ENCODE measurements at places on chromosomes 6 and 20.

GRCh38 chr6:170167657-170168159 lies 123.2 kb downstream of the DLL1 start:
- DNase-seq = no peak

GRCh38 chr6:141401168-141401567 lies 731.6 kb upstream of the GJE1 start:
- DNase-seq = no peak

DNA sequence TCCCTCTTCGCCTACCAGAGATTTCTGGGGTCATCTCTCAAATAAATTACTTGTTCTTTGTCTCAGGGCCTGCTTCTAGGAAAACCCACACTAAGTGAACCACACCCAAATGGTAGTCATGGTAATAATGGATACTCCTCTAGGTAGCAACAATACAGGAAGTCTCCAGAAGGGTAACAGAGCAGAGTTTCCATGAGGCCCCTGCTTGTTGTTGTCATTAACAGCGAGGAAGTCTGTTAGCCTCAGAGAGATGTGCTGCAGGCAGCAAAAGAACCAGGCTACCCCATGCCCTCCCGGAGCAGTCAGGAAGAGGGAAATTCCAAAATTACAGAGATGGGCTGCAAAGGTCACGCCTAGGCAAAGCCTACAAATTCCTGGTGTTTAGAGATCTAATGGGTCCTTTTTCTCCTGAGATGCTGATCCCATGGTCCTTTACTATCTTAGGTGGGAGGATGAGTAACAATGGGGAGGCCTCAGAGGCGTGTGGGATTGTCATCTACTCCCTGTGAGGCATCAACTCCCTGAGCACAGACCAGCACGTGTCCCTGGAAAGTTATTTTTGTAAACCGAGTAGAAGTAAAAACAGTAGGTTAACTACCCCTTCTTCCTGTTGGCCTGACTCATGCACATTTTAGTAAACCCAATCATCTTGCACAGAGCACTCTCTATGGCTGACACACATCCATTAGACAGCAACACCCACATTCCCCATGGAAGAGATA lies 10.1 kb downstream of the ISM1 start:
- no peak for DNase-seq

DNA sequence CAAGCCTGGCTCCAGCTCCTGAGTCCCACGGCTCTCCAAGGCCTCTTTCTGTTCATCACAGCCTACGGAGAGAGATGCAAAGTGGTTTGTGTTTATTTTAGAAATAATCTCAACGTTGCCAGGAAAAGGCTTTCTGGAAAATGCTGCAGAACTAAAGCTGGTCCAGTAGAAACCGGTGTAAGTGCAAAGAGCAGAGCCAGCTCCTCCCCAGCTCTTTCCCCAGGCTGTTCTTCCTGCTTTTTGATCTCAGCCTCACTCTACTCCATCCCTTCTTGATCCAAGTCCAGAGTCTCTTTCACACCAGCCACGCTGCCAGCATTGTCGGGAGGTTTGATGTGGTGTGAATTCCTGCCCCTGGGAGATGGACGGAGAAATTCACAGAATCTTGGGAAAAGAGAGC lies 69.8 kb downstream of the TMEM170B start:
- no peak for DNase-seq

- DNase-seq = no peak
Measured at GRCh38 chr6:67663105-67663895, 971.8 kb upstream of the ADGRB3 start.

GRCh38 chr6:128316258-128316929 lies 204.0 kb downstream of the PTPRK start:
- DNase-seq = no peak

DNA sequence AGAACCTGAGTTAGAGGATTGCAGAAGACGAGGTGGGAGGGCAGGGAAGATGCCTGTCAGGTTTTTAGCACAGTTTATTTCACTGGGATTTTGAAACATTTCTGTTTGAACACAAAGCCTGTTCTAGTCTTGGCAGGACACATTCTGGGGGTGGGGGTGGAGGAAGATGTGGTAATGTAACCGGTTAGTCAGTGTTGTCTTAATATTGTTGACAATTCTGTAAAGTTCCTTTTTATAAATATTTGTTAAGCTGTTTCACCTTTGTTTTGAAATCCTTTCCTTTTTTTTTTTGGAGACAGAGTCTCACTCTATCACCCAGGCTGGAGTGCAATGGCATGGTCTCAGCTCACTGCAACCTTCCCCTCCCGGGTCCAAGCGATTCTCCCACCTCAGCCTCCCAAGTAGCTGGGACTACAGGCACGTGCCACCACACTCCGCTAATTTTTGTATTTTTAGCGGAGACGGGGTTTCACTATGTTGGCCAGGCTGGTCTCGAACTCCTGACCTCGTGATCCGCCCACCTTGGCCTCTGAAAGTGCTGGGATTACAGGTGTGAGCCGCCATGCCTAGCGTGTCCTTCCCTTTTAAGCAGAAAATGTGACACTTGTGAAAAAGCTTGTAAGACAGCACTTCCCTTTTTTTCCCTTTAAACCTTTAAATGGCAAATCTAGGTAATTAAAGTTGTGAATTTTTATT lies 20.2 kb downstream of the SLC9A8 start:
- no peak for DNase-seq

DNA sequence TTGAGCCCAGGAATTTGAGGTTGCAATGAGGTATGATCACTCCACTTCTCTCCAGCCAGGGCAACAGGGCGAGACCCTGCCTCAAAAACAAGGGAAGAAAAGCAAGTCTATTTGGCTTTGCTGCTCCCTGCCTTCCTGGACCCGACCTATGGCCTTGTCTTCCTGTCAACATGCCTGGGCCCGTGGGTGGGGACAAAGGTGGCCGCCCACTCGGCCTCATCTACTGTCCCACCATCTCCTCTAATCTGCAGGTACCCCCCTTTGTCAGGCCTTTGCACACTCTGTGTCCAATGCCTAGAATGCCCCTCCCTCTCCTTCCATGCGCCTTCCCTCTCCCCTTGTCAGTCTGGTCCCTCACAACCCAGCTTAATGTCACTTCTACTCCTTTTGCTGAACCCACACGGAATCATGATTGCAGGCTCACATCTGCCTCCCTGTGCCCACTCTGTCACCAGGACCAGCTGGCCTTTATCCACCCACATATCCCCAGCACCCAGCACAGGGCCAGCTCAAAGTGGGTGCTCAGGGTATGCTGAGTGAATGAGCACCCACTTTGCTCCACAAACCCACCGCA lies 40.3 kb downstream of the MDFI start:
- DNase-seq = no peak

- DNase-seq = no peak
Measured at GRCh38 chr20:18739751-18740166, 73.8 kb upstream of the SCP2D1 start.

DNA sequence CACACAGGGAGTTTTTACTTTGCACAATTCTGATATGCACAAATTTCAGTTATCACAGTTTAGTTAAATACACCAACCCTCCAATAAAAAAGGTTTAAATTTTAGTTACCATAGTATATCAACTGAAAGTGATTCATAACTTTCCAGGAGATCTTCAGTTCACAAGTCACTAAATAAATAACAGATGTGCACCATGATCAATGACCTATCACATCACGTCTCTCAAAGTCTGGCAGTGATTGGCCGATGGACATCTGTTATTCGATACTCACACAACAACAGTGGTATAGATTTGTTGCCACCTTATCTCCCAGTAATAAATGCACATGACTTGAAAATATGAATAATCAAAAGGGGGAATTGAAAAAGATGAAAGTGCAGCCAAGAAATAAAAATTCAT lies 66.8 kb upstream of the PTCHD4 start:
- DNase-seq = no peak

Measured in NCI-H1105 (cell line).